MCF 10A (cell line): ENCODE measurements at places on chromosomes 16 and 17. TPM values are rescaled to one million over a fixed set of nuclear protein-coding genes. Genes with fewer than 3 reads are reported as not detected.

MRPL45 gene
- total RNA-seq = 37.2 and 48.4 TPM in 2 replicates

ELOB gene
- 438 and 504 TPM in 2 replicates for total RNA-seq

DNA sequence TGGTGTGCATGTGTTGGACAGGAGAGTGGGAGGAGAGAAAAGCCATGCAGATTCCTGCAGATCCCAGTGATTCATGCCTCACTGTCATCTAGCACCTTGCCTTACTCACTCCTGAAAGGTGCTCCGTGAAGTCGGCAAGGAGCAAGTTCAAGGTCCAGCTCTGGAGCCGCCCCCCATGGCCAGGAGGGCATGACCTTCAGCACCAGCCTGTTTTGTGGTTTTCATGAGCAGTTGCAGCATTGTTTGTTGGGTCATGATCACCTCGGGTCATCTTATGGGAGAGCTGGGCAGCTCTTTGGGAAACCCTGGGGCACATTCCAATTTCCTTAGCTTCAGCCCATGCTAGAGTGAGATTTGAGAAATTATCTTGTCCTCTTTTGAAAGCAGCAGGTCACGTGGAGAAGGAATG, 137.5 kb upstream of the IRX3 start:
- H3K27ac ChIP-seq = no peak overlapping the region
- H3K4me1 ChIP-seq = peaks cover 39% of the 10 kb centered on the region

DNA sequence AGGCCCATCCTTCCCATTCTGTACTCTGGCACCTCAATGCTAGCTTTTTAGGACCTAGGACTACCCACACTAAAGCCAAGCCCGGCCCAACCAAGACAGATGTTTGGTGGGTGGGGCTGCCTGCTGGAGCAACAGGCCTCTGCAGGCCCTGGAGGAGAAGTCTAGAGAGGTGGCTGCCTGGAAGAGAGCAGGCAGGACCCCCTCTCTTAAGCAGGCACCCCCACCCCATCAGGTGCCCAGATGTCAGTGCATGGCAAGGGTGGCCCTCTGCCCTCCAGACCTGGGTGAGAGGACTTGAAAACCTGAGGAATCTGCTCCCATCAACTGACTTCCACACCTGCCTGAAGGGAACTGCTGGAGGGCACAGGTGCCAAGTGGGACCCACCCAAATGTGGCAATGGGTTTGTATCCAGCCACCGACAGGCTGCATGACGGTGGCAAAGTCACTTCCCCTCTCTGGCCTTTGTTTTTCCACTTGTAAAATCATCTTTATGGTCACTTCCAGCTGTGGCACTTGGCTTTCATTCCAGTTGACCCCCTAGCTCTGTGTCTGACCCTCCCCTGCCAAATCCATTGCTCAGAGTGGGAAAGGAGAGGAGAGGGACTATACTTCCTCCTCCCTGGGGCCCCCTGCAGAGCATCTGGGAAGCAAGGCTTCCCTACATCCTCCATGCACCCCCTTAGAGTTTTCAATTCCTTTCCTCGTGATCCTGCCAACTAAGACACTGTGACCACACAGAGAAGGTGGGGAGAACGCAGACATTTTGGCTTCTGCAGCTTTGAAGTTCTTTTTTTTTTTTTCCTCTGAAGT, 1.7 kb upstream of the STAT5A start:
- H3K27ac ChIP-seq = no peak overlapping the region
- DNase-seq = no peak
- no peaks in the 10 kb centered on the region for H3K4me1 ChIP-seq
- no peaks in the 10 kb centered on the region for H3K36me3 ChIP-seq

NRN1L gene
- total RNA-seq = 0.81 TPM in 1 of 2 replicates, not detected in the other

- peaks cover 71% of the 10 kb centered on the region for H3K36me3 ChIP-seq
- peaks cover 5% of the 10 kb centered on the region for H3K4me1 ChIP-seq
- no peak overlapping the region for H3K27ac ChIP-seq
Observed at GRCh38 chr16:2238838-2239675, 2.8 kb downstream of the DNASE1L2 start.

- no peaks in the 10 kb centered on the region for H3K27me3 ChIP-seq
- H3K27ac ChIP-seq = no peak overlapping the region
- no peak overlapping the region for H3K4me3 ChIP-seq
- peaks cover 6% of the 10 kb centered on the region for H3K36me3 ChIP-seq
Observed at GRCh38 chr17:17988427-17988945, 15.8 kb downstream of the DRC3 start.

GRCh38 chr17:79836972-79837887, 2.0 kb downstream of the CBX4 start:
- H3K27me3 ChIP-seq = peaks cover 11% of the 10 kb centered on the region
- H3K27ac ChIP-seq = peak overlapping the region; percentile 93
- peak; percentile 98 for DNase-seq
- peaks cover 51% of the 10 kb centered on the region for H3K36me3 ChIP-seq
- H3K4me3 ChIP-seq = peak overlapping the region; percentile 90
- peaks cover 11% of the 10 kb centered on the region for H3K4me1 ChIP-seq

DNA sequence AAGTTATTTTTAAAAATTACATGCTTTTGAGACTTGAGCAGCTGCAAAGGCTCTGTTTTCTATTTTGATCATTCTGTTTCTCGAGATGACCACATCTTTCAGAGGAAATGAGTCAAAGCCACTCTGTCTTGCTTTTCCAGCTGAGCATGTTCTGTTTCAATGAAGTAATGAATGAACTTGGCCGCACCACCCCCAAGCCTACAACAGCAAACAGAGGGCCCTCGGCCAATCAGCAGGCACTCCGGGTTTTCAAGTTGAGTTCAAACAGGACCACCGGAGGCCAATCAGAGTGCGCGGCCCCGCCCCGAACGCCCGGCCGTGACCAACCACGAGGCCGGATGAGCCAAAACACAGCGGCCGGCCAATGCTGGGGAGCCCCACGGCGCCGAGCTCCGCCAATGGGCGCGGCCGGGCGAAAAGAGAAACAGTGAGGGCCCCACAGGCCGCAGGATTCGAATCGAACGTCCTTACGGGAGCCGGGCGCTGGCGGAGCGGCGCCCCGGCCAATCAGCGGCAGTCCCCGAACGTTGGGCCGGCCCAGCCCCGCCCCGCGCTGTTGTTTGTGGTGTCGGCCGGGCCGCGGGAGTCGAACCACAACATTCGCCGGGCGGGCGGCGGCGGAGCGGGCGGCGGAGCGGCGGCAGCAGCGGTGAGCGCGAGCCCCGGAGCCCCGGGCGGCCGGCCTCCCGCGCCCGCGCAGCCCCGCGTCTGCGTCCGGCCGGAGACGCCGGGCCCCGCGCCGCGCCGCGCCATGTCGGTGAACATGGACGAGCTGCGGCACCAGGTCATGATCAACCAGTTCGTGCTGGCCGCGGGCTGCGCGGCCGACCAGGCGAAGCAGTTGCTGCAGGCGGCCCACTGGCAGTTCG, at the start of gene UBALD2:
TSS of gene UBALD2 (plus strand) at position 594 of the 869 bp plus-strand sequence. CDS start at position 752, 158 bp downstream.
- peak within 1 kb of the TSS; percentile 87 for H3K27ac ChIP-seq
- peak; percentile 99 for DNase-seq
- H3K4me3 ChIP-seq = peak within 1 kb of the TSS; percentile 76

DNA sequence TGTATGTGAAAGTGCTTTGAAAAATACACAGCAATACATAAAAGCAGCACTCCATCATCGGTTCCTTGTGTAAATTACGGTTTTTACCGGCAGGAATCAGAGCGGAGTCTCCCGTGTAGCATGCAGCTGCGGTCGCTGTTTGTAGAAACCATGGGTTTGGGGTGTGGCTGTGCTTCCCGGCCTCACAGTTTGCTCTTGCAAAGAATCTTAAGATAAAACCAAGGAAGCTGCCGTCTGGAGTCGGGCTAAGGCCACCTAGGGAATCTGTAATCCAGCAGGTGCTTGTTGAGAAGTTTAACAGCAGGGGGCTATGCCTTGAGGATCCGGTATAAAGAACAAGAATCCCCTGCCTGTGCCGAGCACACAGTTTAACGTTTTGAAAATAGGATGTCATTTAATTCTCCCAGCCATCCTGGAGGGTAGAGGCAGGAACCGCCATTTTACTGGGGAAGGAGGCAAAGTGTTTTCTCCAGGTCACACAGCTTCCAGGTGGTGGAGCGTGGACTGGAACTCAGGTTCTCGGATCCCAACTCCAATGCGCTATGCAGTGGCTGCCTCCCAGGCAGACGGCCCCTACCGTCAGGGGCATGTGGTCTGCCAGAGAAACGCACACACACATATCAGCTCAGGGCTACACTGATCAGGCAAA, 6.0 kb upstream of the TLCD3A start:
- DNase-seq = no peak
- no peak overlapping the region for H3K4me3 ChIP-seq
- H3K27ac ChIP-seq = no peak overlapping the region

- H3K27ac ChIP-seq = no peak overlapping the region
- H3K27me3 ChIP-seq = peaks cover 10% of the 10 kb centered on the region
- DNase-seq = no peak
- no peaks in the 10 kb centered on the region for H3K36me3 ChIP-seq
- no peak overlapping the region for H3K4me3 ChIP-seq
Observed at GRCh38 chr17:3036800-3037199, 26.6 kb downstream of the OR1D5 start.

GPR139 gene
- not detected in 2 replicates for total RNA-seq

GRCh38 chr16:8859913-8860881, 8.6 kb downstream of the CARHSP1 start:
- H3K4me3 ChIP-seq = no peak overlapping the region
- H3K36me3 ChIP-seq = peaks cover 36% of the 10 kb centered on the region
- no peaks in the 10 kb centered on the region for H3K27me3 ChIP-seq
- peak; percentile 66 for DNase-seq

DNA sequence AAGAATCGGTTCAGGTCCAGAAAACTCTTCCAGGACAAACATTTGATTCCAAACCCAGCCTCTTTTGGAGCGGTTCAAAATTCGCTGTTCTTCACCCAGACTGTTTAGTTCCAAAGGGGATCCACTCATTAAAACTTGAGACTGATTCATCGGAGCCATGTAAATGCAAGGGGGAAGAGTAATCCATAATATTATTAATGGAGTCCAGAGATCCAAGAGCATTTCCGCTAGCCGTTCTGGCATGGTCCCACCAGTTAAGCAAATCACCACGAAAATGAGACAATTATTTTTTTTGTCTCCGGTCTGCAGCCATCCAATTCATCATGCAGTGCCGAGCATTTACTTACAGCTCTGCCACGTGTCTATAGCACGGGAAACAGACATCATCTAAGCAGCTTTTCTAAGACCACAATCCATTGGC, 15.1 kb downstream of the CDH8 start:
- DNase-seq = no peak
- H3K27me3 ChIP-seq = peaks cover 95% of the 10 kb centered on the region
- H3K4me3 ChIP-seq = no peak overlapping the region
- H3K27ac ChIP-seq = no peak overlapping the region

BEAN1 gene
- total RNA-seq = 1.1 and 2.7 TPM in 2 replicates

- DNase-seq = no peak
- H3K27ac ChIP-seq = no peak overlapping the region
- H3K4me1 ChIP-seq = no peaks in the 10 kb centered on the region
- H3K4me3 ChIP-seq = no peak overlapping the region
- H3K36me3 ChIP-seq = no peaks in the 10 kb centered on the region
Observed at GRCh38 chr17:62101090-62101489, 36.0 kb upstream of the MED13 start.

CACNB1 gene
- total RNA-seq = 6.6 and 7.7 TPM in 2 replicates

DNA sequence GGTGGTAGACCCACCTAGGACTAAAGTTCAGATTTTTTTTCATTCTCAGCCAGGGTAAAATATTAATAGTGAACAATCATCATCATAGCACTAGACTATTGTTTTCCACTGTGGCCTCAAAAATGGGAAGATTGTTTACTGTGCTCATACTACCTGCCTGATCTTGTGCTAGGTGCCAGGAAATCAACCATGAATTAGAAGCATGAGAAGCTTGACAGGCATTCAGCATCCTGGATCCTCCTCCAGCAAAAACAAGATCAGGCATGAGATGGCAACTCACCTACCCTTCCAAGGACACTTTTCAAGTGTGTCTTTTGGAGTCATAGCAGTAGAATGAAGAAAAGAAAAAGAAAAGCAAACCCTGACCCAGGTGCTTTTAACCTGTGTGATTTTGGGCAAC, 174.2 kb downstream of the CYLD start:
- H3K27ac ChIP-seq = no peak overlapping the region
- H3K4me3 ChIP-seq = no peak overlapping the region
- H3K4me1 ChIP-seq = no peaks in the 10 kb centered on the region
- H3K27me3 ChIP-seq = peaks cover 11% of the 10 kb centered on the region
- DNase-seq = no peak
- no peaks in the 10 kb centered on the region for H3K36me3 ChIP-seq

MT1G gene
- not detected in 2 replicates for total RNA-seq

SLC38A8 gene
- total RNA-seq = not detected in 2 replicates

DNA sequence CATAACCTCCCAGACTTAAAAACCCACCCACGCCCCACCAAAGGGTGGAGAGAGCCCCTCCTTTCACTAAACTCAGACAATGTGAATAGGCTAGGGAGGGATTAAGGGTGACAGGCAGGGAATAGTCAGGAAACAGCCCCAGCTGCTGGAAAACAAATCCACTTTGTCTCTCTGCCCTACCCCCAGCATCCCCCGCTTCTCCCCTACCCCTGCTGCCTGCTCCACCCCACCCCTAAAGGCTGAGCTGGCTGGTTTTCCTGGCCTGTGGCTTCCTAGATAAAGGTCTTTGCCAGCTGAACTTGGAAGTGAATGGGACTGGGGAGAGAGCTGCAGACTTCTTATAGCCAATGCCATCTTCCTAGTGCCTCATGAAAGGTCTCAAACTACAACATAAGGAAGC, 15.0 kb downstream of the CAVIN1 start:
- no peak for DNase-seq
- peaks cover 47% of the 10 kb centered on the region for H3K36me3 ChIP-seq
- H3K27ac ChIP-seq = peak overlapping the region; percentile 96
- no peaks in the 10 kb centered on the region for H3K27me3 ChIP-seq

ESRP2 gene
- total RNA-seq = 42.7 and 48.8 TPM in 2 replicates

MEOX1 gene
- total RNA-seq = not detected in 2 replicates

GRCh38 chr16:77807021-77807420, 18.7 kb downstream of the VAT1L start:
- no peaks in the 10 kb centered on the region for H3K36me3 ChIP-seq
- H3K4me1 ChIP-seq = no peaks in the 10 kb centered on the region
- no peaks in the 10 kb centered on the region for H3K27me3 ChIP-seq
- DNase-seq = no peak
- no peak overlapping the region for H3K27ac ChIP-seq

DNA sequence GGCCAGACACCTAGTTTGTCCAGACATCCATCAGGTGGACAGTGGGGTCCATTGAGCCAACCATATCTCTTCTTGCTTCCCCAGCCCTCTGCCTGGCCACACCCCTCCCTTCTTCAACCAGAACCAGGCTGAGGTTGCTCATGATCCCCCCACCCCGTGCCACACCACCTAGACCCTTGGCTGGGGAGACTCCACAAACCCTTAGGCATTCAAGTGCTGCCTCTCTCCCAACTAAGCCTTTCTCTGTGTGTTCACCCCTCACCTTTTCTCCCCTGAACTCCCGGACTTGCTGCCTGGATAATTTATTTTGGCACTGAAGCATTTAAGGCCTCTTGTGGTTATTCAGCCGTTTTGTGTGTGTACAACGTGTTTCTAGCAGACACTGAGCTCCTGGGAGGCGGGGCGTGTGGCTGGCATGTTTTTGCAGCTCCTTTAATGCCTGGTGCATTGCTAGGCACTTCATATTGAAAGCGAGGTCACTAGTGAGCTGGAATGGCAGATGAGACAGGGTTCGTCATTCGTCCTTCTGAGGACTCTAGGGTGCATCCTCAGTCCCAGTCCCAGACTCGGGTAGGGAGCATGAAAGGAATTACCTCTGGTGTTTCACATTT, 28.7 kb downstream of the CACNA1G start:
- DNase-seq = no peak
- no peak overlapping the region for H3K27ac ChIP-seq

GRCh38 chr16:28537964-28538732, 626 bp downstream of the NUPR1 start:
- DNase-seq = no peak
- H3K27ac ChIP-seq = peak overlapping the region; percentile 96
- peaks cover 40% of the 10 kb centered on the region for H3K36me3 ChIP-seq
- H3K27me3 ChIP-seq = no peaks in the 10 kb centered on the region
- peak overlapping the region; percentile 79 for H3K4me3 ChIP-seq
- H3K4me1 ChIP-seq = peaks cover 42% of the 10 kb centered on the region

CCT6B gene
- total RNA-seq = 4.6 and 5.7 TPM in 2 replicates

WFIKKN2 gene
- not detected in 2 replicates for total RNA-seq
